Hematopoietic multipotent progenitor cell treated with erythropoietin and hydrocortisone succinate and interleukin-3 and kit ligand, for 4 days (in vitro differentiated cells): ENCODE measurements at places on chromosomes 12 and 14.

DNA sequence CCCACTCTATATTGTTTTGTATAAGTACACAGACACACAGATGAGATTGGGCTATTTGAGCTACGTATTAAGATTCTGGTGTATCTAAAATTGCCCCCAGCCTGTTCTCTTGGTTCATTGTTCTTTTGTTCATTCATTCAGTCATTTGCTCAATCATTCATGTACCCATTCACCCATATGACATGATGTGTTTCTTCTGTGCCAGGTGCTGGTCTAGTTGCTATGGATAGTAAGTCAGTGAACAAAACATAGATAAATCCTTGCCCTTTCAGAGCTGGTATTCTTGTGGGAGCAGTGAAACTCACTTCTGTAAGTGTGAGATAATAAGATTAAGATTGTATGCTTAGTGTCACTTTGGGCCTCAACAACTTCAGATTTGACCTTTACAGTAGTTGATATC is 191.3 kb downstream of the TMTC2 start:
- DNase-seq, result no peak

GRCh38 chr14:73726025-73726961 is 12.1 kb upstream of the PNMA1 start:
- no peak for DNase-seq

DNA sequence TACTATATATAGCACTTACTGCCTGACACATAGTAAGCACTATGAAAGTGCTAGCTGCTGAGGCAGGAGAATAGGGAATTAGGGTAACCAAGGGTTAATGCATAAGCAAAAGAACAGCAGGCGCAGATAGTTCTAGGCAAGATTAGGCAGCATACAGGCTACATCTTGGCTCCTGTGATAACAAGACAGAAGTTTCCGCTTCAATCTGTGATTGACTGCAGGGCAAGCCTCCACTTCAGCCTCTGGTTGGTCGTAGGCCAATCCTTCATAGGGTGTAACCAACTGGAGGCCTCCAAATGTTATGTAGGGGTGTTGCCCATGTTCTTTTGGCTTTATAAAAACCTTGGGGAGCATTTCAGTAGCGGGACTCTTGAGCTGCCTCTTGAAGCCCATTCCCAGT is 46.9 kb downstream of the KLHL28 start:
- peak; percentile 75 for DNase-seq

- no peak for DNase-seq
Measured at GRCh38 chr12:26795910-26796309, 37.1 kb downstream of the ITPR2 start.

- no peak for DNase-seq
Measured at GRCh38 chr12:5258498-5258897, 173.4 kb upstream of the NTF3 start.

DNA sequence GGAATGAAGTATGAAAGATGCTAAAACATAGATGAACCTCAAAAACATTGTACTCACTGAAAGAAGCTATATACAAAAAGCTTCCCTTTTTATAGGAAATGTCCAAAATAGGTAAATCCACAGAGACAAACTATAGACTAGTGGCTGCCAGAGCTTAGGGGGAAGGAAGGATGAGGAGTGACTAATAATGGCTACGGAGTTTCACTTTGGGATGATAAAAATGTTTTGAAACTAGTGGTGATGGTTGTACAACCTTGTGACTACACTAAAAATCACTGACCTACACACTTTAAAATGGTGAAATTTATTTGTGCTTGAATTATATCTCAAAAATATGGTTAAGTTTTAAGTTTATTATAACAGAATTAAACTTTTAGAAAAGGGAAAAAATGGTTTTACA is 37.1 kb upstream of the AMN1 start:
- DNase-seq, result no peak

DNA sequence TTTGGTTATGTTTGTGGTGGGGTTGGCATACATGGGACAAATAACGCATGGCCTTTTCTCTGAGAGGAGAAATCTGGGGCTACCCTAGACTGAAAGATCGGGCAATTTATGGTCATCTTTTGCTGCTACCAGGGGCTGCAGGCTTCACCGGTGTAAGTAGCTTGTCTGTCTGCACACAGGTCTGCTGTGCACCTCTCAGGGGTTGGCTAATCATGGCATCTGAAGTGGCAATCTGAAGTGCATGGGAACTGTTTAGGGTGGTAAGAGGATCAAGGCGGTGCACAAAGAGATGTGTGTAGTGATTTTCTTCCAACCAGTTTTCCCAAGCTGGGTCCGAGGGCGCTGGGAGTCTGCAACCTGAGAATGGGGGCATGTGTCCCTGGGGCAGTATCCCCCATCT is 141.3 kb downstream of the EMP1 start:
- DNase-seq, result no peak

DNA sequence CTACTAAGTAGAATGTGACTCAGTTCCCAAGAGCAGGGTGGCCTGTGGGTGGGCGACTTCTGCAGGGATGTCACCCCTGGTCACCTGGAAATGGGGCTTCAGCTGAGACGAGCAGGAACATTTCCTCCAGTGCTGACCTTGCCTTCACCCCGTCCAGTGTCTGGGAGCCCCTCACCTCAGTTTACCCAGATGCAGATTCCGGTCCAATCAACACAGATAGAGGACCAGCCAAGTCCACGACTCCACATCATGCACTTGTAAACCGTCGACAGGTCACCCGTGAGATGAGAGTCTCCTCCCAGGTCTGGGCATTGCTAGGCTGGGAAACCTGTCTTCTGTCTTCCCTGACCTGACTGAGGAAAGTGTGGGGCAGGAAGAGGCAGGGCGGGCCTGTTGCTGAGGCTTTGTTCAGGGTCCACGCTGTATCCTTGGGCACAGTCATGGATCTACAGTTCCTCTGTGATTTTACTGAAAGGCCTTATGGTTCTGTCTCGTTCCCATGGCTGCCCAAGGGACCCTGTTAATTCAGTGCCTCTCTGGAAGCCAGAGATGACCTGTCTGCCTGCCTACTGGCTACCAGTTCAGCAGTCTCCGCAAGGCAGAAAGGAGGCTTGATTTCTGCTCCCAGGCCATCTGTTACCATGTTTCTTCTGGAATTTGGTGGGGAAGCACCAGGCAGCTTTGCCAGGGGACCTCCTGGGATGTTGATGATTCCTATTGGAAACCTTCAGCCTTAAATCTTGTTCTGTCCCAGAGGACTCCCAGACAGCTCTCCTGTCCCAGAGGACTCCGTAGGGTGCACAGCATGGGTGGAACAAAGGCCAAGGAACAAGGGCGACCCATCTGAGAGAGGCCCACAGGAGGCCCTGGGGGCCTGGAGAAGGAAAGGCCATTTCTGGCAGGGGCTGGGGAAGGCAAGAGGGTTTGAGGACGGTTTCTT is 288.5 kb upstream of the RTL1 start:
- DNase-seq, result no peak

DNA sequence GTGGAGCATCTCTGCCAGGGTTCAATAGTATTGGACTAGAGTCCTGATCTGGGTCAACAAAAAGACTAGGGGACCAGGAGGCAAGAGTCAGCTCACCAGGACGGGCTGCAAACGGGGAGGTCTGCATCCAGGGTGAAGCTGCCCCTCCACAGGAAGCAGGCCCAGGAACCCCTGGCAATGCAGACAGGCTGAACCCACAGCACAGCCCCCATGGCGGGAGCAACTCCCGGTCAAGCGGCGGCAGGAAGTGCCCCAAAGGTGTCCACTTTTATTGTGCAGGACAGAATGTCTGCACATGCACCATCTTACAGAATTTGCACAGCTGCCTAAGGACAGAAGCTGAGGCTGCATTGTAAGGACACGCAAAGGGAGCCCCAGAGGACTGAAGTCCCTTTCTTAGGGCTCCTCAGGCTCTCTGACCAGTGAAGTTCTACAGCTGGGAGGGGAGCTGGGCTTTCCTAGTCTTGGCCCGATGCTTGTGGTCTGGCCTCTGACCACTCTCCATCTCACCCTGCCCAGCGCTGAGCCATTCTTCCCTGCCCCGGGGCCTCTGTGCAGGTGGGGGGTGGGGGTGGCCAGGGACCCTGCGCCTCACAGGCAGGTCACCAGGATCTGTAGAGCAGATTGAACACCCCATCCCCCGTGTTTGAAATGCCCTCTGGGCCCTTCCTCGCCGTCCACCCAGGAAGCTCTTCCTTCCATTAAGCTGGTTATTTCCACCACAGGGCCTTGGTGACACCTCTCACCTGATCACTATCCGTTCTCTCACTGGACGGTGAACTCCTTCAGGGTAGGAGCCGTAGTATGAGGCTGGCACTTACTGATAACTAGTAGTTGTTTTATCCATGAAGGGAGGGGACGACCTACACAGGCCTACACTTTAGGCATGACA is 75.9 kb downstream of the NINJ2 start:
- peak; percentile 78 for DNase-seq

- no peak for DNase-seq
Measured at GRCh38 chr14:24258119-24258518, 4.9 kb downstream of the TGM1 start.

DNA sequence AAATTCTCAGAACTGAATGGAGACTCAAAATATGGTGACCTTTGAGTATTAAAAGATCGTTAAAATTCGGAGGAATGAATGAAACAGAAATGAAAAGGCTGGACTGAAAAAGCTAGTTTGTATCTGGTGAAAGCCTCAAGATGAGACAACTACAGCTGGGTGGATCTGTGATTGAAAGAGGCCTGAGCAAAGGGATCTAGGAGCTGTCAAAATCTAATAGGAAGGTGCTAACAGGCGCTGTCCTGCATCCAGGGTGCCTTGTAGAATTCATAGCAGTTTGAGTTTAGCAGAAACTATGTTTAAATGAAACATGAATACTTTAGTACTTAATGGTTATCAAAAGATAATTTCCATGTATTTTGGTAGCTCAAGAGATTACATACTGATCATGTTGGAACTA is 2.3 kb downstream of the YY1 start:
- no peak for DNase-seq

DNA sequence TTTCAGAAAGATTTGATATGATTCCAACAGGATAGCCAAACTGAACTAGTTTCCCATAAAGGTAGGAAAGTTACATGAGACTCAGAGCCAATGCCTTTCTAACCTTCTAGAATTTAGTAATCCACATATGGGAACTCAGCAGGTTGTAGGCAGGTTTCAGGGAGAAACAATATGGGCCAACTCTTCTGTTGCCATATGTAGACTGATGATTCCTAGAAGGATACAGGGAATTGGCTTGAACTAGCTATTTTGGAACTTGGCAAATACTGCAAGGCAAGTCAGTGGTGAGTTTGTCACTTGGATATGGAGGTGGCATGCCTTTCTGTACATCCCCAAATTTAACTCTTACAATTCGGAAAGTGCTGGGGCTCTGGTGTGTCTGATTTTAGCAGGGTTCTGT is 15.5 kb downstream of the SUDS3 start:
- DNase-seq, result no peak

DNA sequence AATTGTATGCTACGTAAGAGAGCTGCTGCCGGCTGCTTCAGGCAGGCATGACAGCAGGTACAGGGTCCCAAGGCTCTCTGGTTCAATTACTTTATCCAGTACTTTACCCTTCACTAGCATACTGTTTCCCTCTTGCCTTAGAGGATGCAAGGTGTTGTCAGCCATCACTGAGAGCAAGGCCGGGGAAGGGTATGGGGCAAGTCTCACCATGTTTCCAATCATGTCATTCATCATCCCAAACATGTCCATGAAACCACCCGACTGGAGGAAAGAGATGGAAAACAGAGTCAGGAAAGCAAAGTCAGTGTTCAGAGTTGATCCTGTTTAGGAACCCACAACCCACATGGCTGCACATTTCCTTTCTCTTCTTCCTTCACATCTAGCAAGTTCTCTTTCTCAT is 2.4 kb downstream of the MLF2 start:
- no peak for DNase-seq

GRCh38 chr12:57865084-57865751 is 18.7 kb upstream of the CTDSP2 start:
- DNase-seq, result peak; percentile 58

DNA sequence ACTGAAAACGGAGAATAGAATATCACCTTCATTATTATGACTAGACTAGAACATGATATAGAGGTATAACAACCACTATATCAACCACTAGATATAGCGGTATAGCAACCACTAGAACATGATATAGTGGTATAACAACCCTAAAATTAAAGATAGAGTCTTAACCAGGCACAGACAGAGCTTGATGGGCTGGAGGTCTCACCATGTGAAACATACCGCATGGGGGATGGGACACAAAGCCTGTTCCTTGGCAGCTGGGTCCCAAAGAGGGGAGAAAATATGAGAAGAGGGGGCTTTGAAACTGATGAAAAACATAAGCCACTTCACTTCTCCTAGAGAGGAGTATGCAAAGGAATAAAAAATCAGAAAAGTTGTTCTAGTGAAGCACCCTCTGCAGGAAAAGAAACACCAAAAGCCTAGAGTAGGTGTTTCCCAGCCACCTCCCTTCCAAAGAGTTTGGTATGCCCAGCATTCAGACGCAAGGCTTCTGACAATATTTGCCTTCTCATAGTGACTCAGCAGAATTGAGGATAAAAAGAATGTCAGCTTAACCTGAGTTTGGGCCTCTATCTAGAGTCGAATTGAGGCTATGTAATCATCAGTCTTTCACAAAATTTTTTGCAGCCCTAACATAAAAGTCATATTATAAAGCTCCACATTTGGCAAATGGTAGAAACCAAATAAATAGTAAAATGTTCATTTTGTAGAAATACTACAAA is 316.4 kb downstream of the NOVA1 start:
- DNase-seq, result peak; percentile 86

DNA sequence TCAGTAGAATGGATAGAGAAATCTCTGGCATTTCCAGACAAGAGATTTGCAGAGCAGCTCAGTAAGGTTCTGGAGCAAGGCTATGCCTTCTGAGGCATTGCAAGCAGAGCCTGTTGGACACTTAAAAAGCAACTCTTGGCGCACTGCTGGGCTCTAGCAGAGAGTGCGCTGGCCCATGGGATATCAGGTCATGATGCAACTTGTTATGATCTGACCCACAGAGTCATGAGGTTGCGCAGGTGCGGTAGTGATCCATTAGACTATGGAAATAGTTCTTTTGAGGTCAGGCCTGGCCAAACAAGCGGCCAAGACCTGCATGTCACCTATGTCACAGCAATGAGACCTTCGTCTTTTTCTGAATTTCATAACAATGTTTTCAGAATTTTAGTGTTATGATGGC is 168.6 kb downstream of the TMTC3 start:
- DNase-seq, result no peak

DNA sequence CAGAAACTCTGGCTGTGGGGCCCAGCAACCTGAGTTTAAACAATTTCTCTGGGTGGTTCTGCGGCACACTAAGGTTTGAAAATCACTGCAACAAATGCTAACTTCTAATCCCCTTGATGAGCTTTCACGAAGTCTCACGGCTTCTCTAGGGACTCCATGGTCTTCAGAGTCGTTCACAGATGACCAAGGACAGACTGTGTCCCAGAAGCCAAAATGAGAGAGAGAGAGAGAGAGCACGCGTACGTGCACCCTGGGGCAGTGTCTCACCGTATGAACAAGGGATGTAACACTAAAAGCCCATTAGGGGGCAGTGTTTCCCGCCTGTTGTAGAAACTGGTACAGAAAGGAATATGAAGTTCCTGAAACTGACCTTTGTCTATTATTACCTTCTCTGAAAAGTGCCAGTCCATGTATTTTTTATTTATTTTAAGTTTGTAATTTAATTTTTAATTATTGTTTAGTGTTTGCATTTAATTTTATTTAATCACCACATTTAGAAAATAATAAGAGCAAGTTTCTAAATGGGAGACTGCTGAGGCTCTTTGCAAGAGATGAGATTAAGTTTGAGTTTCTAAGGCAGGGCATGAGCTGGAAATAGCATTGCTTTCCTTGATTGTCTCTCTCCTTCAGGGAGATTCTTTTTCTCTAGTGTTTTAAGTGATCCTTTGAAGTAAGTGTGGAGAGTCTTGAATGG is 3.4 kb downstream of the APOLD1 start:
- peak; percentile 94 for DNase-seq

- DNase-seq, result no peak
Measured at GRCh38 chr12:75227132-75227531, 17.5 kb upstream of the KCNC2 start.
